ENCODE measurements at places on chromosomes 5 and 9. TPM values are rescaled to one million over a fixed set of nuclear protein-coding genes. Genes with fewer than 3 reads are reported as not detected.

- no peak for DNase-seq
Observed at GRCh38 chr5:107127878-107128277, 542.9 kb downstream of the EFNA5 start.

The ZDHHC11 gene
- total RNA-seq, result 13.3 TPM

GRCh38 chr5:93571114-93571949 lies 9.7 kb downstream of the NR2F1-AS1 start:
- DNase-seq, result no peak

- no peak for DNase-seq
Observed at GRCh38 chr5:105695941-105696340, 1974.8 kb downstream of the EFNA5 start.

- no peak for DNase-seq
Observed at GRCh38 chr9:35826071-35826701, 2.3 kb downstream of the FAM221B start.

GRCh38 chr9:20352591-20352990 lies 269.7 kb downstream of the MLLT3 start:
- no peak for DNase-seq

DNA sequence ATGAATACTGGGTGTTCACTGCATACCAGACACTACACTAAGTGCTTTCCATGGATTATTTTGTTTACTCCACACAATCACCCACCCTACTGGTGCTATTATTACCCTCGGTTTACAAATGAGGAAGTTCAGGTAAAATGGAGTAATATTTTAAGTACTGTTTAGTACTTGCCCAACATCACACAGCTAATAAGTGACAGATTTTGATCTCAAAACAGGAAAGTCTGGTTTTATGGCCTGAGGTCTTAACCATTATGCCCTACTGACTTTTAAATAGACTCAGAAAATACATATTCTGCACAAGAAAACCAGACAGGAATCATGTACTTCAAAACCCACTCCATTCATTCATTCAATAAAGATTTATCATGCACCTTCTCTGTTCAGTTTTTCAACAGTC lies 431.0 kb upstream of the TLE4 start:
- no peak for DNase-seq

The FOXI1 gene
- not detected for total RNA-seq

DNA sequence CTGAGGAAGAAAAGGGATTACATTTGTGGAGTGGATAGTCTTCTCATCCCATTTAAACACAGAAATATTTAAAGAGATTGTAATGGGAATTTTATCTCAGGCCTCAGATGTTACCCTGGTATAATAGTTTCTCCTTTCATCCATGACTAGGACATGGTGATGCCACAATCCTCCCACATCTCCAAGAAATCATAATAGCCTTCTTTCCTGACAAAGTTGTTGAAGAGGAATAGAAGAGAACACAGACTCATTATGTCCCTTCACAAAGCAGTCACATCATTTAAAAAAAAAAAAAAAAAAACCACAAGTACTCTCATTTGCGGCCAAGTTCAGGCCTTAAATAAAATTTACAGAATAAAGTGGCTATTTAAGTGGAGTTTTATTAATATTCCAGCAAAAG lies 359.6 kb downstream of the DEPDC1B start:
- no peak for DNase-seq

DNA sequence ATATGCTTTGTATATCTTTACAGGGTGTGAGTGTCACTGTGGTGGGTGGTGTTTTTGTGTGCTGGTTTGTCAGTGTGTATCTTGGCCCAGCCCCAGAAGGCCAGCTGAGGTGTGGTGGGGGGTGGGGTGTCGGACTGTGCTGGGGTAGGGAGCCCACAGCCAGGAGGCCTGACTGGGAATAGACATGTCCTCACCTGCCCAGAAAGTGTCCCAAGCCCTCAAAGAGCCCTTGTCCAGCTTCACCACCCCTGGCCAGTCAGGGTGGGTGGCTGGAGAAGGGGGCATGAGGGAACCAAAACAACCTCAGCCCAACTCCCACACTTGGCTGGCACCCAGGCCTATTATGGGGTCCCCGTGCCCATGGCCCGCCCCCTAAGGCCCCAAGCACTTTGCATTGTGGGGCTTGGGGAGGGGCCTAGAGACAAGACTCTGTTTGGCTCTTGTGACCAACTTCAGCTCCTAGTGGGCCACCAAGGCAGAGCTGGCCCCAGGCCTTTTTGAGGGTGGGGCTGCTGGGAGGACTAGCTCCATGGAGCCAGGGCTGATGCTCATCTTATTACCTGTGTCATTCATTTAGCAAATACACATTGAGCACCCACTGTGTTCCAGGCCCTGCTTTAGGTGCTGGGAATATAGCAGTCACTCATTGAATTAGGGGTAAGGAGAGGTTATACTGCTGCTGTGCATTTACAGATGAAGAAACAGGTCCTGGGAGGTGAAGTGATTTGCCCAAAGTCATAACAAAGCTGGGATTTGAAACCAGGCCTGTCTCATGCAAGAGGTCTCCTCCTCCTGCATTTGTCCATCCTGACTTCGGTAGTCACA lies 56.2 kb upstream of the PSD2 start:
- DNase-seq, result no peak

The CNTNAP3B gene
- total RNA-seq, result not detected

DNA sequence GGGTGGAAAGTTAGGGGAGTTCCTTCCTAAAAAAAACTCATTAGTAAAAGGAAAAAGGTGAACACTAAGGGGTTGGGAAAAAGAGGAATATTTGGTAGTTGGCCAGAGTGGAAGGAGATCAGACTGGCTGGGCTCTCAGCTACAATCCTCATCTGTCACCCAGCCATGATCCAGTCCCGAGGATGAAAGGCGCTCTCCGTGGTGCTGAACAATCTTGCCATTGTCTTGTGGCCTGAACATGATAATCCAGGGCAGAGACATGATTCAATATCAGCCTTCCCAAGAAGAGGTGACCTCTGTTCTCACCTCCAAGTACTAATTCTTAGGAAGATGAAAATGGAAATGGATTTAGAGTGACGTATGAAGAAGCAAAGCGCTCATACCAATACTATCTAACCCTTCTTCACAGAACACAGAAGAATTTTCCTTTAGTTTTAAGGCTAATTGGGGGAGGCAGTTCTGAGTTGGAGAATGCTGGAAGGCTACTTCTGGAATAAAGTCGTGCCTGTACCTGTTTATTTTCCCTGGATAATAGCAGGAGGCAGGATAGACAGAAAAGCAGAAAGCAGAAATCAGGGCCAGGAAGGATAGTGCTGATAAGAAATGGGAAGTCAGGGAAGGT lies 36.6 kb upstream of the MYORG start:
- peak; percentile 26 for DNase-seq

Data from CD4-positive, alpha-beta T cell (primary cell).